HT1080 (cell line): ENCODE measurements at places on chromosomes 6 and 20. TPM values are rescaled to one million over a fixed set of nuclear protein-coding genes. Genes with fewer than 3 reads are reported as not detected.

TPD52L1 gene
- total RNA-seq: 13.6 and 18.1 TPM in 2 replicates

C4A gene
- total RNA-seq: 0.40 TPM in 1 of 2 replicates, not detected in the other

FNDC1 gene
- not detected in 2 replicates for total RNA-seq

FOXF2 gene
- 6.8 and 10.0 TPM in 2 replicates for total RNA-seq

ULBP2 gene
- total RNA-seq: 11.6 and 12.2 TPM in 2 replicates

TUBE1 gene
- 18.4 and 19.7 TPM in 2 replicates for total RNA-seq

ZSWIM1 gene
- total RNA-seq: 8.1 and 13.8 TPM in 2 replicates

DSP gene
- total RNA-seq: 3.4 and 4.3 TPM in 2 replicates

C20orf202 gene
- not detected in 2 replicates for total RNA-seq

SPATS1 gene
- total RNA-seq: not detected in 2 replicates

CALHM5 gene
- total RNA-seq: 1.0 and 1.3 TPM in 2 replicates

WASF1 gene
- 12.1 and 14.2 TPM in 2 replicates for total RNA-seq

CABLES2 gene
- total RNA-seq: 2.9 and 3.3 TPM in 2 replicates

SLC22A23 gene
- 3.3 and 3.9 TPM in 2 replicates for total RNA-seq

EDN3 gene
- not detected in 2 replicates for total RNA-seq

TRIM10 gene
- not detected in 2 replicates for total RNA-seq

CCR6 gene
- 0.06 TPM in 1 of 2 replicates, not detected in the other for total RNA-seq

DOK5 gene
- 0.31 TPM in 1 of 2 replicates, not detected in the other for total RNA-seq

GPLD1 gene
- total RNA-seq: 0.13 and 0.17 TPM in 2 replicates

SYNJ2 gene
- 64.7 and 68.5 TPM in 2 replicates for total RNA-seq
